ENCODE measurements at places on chromosomes 1 and 21.

GRCh38 chr1:70737125-70737524 is 310.5 kb downstream of the PTGER3 start:
- no peak for DNase-seq

DNA sequence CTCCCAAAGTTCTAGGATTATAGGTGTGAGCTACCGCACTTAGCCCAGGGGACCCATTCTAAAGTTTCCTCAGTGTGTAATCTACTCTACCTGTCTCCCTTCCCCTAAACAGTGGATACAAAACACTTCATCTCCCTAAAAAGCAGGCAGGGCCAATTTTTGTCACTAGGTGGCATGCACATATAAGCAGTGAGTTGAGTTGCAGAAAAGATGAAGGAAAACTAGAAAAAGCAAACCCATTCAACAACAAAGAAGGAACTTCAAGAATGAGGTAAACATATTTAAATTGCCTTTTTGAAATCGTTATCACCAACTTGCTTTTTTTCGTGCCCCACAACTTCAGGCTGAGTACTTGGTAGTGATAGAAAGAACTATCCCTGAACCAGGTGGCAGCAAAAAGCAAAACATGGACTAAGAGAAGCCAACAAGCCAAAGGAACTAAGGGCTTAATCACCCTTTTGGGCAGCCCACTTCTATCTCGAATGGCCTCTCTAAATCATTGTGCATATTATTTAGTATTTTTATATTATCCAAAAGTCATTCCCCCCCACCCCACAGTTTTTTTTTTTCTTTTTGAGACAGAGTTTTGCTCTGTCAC is 19.7 kb upstream of the ALDH9A1 start:
- DNase-seq = no peak

DNA sequence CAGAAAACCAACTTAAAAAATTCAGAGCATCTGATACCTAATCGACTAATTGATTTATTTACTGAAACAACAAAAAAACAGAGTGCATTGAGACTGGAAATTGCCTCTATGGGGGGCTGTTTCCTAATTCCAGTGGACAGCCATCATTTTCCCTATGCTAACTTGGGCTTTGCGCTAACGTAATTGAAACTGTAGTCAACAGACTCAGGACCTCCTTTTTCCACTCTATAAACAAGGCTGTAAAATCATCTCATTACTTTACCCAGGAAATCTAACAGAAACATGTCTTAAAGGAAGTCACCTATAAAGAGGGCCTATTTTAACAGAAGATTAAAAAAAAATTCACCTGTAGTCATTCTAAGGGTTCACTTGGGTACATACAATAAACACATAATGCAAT is 2.1 kb downstream of the ERG start:
- no peak for DNase-seq

DNA sequence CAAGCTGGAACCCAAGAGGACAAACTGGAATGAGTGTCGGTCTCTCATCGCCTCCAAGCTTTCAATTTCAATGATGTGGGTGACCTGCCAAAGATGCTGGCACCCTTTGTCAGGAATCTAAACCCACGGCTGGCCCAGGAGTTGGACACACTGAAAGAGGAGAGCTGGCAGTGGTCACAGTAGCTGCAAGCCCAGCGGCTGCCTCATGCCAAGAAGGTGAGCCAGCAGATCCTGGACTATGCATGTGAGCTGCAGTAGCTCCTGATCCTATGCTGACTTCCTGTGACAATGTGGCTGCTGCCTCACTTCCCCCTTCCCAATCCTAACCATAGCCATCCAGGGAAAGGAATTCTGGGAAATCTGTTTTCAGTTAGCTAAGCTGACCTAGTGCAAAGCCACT is 117.0 kb upstream of the VAV3 start:
- no peak for DNase-seq

- no peak for DNase-seq
Measured at GRCh38 chr1:34987018-34987417, 1.9 kb upstream of the TMEM35B start.

- DNase-seq = no peak
Measured at GRCh38 chr1:236774926-236775325, 20.2 kb upstream of the MTR start.

GRCh38 chr1:220887202-220887519 is 7.9 kb downstream of the HLX start:
- no peak for DNase-seq

- no peak for DNase-seq
Measured at GRCh38 chr1:21852282-21853130, 40.4 kb downstream of the LDLRAD2 start.

- no peak for DNase-seq
Measured at GRCh38 chr1:234164098-234164709, 209.1 kb upstream of the COA6 start.

GRCh38 chr1:48073798-48074530 is 76.8 kb upstream of the TRABD2B start:
- DNase-seq = no peak

DNA sequence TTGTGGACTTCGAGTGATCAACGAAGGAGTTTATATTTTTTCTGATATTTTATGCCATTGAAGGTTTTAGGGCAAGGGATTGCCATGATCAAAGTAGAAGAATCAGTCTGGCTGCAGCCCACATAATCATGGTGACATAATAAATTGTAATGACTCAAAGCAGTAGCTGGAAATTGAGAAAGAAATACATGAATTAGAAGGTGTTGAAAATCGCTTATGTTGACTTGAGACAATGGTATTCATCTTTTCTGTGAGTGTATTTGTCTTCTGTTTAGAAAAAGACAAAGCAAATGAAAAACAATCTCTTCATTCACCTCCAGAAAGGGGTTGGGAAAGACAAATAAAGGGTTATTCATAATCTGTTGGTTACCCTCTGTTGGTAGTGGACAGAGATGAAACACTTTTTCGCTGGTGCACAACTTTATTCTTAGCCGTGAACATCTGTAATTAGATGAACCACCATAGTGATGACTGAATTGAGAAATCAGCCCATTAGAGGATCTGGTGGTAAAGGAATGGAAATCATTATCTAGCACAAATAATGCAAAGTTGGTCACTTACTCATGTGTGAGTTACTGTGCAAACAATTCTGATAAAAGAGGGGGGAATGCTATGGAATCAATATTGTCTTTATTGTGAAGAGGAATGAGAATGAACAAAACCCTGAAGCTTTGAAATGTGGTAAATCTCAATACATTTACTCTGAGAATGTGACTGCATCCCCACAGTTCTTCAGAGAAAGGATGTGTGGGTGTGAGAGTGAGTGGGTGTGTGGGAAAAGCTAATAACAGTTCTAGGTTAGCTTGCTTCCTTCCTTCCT is 121.8 kb downstream of the NTNG1 start:
- no peak for DNase-seq

- no peak for DNase-seq
Measured at GRCh38 chr1:61337037-61337436, 254.7 kb downstream of the NFIA start.

GRCh38 chr1:241827264-241827663 is 20.7 kb upstream of the EXO1 start:
- no peak for DNase-seq

GRCh38 chr1:147169840-147170674 is 2.2 kb downstream of the PRKAB2 start:
- DNase-seq = no peak

GRCh38 chr21:27155130-27155500 is 188.2 kb upstream of the ADAMTS5 start:
- DNase-seq = no peak

GRCh38 chr1:232443372-232443771 is 186.6 kb downstream of the SIPA1L2 start:
- DNase-seq = no peak

DNA sequence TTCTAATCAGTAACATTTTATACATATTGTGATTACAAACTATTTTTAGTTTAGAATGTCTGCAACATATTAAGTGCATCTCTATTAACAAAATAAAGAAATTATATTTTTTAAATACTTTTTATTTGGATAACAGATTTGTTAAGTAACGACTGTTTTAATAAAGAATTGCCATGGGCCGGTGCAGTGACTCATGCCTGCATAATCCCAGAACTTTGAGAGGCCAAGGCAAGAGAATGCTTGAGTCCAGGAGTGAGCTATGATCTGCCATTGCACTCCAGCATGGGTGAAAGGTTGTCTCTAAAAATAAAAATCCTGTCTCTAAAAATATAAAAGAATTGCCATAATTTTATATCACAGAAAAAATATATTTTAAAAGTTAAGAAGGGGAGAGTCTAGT is 4.1 kb downstream of the LRRIQ3 start:
- no peak for DNase-seq

GRCh38 chr1:197481101-197481500 is 213.0 kb downstream of the CRB1 start:
- no peak for DNase-seq

DNA sequence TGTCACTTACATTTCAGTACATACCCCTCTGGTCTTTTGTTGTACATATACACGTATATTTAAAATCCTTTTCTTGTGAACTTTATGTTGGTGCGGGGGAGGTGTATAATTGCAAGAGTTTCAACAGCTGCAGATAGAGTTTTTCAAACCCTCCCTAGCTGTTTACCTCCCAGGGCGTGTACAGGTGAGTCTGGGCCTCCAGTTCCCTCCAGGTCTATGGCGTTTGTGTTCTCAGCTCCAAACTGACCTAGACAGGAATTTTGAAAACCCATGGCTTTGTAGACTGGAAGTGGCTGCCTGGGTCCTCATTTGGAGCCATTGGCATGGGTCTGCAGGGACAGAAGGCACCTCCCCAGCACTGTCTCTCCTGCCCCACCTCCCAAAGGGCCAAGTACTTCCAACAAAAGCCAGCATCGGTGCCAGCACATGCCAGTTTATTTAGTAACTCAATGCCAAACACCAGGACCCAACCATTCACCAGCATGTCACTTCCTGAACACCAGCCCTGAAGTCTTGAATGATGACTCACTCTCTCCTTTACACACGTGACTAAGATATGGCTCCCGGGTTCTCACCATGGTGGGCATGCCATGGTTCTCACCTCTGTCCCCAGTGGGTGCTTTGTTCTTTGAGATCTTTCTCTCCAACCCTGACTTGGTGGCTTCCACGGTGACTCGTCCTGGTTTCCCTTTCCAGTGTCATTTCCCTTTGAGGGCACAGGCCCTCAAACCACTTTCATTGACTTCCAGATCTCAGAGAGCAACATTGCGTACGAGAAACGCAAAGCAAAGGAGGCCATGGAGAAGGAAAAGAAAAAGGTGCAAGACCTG is 57.3 kb upstream of the EFHD2 start:
- peak; percentile 34 for DNase-seq

DNA sequence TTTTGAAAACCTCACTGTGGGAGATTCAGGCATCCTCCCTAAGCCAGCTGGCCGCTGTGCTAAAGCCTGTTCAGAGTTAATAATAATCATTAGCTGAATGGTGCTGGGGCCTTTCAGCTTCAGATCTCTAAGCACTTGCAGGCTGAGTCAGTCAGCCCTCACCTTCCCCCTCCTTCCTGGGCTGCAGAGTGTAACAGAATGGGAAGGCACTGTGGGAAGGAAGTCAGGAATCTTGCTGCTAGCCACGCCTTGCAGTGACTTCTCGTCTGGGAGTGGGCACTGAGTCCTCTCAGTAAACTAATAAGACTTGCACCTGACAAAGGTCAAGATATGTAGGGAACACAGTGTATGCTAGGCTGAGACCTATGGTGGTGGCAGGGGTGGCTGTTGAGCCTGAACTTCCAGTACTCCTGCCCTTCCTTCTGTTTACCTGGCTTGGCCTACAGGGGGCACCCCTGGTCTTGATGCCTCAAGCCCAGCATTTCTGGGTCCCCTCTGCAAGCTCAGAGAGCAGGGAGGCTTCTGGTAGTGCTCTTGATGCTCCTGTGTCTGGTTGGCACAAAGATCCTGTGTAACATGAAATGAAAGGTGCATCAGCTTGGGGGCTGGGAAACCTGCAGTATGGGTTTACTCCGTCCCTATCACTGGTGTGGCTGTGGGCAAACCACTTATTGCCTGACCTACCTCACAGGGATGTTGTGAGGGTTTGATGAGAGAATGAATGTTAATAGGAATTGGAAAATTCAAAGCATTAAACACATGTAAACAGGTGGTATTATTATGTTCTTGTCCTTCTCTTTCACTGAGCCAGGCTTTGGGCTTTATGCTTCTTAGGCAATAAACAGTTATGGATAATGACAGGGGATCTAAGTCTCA is 6.0 kb downstream of the CYB561D1 start:
- DNase-seq = no peak

DNA sequence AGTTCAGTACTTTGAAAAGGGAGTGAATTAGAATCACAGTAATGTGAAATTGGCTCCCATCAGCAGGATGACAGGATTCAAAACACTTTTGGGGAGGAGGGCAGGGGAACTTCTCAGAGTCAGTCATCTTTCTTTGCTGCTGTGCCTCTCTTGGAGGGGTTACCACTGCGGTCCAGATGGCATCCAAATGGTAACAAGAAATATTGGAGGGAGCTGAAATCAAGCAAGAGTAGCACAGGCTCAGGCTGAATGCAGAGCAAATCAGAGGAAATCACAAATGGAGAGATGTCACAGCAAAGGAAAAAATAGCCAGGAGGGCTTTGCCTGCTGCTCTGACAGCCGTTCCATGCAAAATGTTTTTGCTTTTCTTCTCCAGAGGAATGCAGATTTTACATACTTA is 75.0 kb upstream of the C8B start:
- no peak for DNase-seq

DNA sequence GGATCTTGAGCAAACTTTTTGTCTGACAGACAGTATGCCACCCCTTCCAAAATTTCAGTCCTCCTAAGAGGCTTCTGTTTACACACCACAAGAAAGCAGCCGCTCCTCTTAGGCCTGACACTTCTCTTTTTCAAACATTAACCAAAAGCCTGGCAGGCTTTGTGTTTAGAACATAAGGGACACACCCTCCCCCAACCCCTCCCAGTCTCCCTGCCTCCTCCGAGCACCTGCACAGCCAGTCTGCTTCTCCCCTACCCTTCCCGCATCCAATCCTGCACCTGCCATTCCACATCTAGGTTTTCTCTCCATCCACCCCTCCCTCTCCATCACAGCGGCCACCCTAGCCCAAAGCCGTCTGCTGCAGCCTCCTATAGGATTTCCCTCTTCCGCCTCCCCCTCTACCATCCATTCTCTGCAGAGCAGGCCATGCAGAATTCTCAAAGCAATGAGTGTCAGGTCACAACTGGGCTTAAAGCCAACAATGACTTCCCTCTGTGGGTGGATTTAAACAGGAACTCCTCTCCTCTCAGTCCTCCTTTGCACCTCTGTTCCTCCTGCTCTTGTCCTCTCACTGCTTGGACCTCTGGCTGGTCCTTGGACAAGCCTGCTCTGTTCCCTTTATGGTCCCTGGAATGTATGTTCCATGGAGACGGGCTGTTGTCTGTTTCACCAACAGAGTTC is 478.2 kb downstream of the NPHP4 start:
- DNase-seq = no peak

Measured in stimulated activated CD8-positive, alpha-beta memory T cell treated with anti-CD3 and anti-CD28 coated beads, Interleukin-4, amount 100 ng/mL, for 4 hours (primary cell).